CD4-positive, alpha-beta T cell treated with Interleukin-15 for 4 hours (primary cell): ENCODE measurements at places on chromosomes 4 and X.

DNA sequence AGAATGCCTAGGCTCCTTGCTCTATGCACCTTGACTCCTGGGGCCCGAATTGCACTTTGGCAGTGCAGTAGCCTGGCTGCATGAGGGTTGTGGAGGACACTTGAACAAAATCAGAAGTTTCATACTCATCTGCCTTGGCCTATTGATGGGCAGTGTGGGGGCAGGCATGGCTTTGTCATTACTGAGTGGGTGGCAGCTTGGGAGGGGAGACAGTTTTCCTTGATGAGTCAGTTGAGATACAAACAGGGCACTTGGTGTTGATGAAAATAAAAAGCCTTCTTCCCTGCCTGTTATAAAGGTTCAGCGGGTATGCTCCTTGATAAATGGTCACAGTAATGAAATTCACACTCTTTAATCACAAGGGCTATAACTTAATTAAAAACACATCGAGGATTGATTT, 126.8 kb upstream of the MAMLD1 start:
- DNase-seq: no peak

DNA sequence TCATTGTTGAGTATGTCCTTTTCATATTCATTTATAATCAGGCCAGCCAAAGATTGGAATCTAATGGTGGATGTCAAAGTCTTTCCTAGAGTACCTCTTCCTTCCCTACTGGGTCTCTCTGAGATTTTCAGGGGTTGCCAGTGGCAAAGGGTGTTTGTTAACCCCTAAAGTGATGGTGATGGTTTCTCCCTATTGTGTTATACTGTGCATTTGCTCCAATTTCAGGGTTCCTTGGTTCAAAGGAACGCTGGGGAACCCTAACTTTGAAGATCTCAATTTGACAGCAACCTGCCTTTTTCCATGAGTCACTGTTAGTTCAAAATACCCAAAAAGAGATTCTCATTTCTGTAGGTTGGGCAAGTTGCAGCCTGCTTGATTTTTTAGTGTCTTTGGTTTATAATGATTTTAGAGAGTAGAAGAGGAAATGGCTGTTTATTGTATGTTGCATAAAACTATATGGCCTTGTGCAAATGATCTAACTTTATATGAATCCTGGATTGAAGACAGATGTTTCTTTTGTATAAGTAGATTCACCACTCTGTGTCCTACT, 23.0 kb downstream of the GAB1 start:
- no peak for DNase-seq

DNA sequence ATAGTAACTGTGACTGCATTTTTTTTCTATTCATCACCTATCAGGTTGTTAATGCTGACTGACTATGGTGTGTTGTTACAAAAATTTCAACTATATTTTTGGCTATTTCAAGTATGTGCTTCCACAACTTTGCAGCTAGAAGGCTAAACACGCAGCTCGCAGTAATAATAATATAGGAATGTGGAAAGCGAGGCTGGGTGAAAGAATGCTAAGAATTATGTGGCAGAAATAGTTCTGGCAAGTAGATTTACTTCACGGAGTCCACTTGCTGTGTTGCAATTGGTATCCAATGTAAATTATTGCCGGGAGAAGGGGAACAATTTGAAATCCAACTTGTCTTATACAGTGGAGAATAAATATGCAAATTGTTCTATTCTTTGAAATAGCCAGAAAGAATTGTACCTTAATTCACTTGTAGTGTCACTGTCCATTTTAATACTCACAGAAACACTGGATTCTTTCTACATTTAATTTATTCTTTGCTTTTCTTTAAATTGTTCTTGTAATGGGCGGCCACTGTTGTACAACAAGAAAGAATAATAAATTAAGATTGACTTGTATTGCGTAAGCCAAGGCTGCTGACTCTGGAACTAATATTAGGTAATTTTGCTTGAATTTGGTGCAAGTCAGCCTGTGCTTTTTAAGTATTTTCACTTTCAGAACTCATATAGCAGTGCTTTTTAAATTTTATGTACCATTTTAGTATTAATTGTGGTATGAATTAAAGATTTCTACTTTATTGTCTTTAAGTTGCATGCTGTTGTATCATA, 154.9 kb downstream of the FRMPD4 start:
- DNase-seq: no peak

DNA sequence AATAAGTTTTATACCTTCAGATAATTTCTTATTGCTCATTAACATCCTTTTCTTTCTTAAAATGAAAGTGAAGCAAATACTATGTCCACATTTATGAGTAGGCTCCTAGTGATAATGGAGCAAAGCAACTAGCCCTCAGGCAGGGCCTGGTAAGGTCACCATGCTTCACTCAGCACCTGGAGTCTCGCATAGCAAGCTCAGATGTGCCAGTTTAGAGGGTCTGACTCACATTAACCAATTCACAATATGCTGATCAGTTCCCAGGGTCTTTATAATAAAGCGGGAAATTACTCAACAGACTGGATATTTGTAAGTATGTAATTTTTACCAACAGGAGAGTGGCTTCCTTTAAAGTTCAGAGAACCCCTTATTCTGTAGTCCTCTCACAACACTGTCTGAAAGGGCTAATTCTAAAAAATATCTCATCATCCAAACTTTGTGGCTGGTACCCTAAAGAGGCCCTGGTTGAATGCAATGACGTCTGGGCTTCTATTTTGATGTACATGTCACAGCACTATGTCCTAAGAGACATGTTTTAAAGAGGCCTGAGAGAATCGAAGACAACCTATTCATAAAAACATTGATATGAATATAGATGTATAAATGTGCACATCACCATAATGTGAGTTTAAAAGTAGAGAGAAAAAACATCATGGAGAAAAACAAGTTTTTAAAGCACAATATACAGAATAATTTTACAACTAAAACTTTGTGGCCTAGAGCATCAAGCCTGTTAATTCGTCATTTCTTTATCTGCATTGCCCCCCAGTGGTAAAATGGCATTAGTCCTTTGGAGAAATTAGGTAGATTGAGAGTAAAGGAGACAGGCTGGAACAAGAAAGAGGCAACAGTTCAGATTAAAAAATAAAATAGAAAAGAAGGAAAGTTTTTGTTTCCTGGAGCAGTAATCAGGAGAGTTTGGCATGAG, 44.3 kb downstream of the IL21 start:
- peak; percentile 68 for DNase-seq

DNA sequence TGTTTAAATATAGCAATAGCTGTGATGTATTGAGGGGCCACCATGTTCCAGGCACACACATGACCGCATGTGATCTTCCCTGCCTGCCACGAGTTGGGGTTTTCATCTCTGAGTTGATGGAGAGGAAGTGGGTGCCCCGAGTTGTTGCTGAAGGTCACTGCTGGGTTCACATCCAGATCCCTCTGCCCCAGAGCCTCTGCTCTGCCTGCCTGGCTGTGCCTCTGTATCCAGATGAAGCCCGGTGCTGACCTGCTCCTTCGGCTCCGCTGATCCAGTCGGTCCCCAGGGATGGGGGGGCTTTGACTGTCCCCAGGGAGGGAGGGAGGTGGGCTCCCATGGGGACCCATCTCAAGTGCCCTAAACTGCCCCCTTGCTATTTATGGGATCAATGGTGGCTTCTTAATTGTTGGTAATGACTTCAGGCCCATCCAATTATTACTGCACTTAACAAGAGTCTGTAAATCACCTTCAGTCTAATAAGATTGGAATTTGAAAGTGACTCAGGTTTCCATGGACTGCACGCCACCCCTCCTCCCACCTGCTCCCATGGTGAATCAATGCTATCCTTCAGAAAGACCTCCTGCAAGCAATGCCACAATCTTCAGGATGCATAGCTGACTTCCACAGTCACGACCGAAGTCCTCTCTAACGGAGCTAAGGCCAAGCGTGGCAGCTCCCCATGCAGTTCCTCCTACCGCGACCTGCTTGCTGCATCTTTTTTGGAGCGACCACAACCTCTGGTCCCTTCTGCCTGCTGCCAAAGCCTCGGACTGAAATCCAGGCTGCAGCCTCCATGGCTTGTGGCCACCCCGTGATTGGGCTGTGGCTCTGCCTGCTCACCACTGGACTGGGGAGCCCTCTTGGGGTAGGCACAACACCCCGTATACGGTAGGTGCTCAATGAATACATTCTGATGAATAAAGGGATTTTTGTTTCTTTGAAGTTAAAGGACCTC, 73.1 kb downstream of the CPZ start:
- no peak for DNase-seq

GRCh38 chr4:144355811-144356757, 215.6 kb upstream of the GYPA start:
- no peak for DNase-seq

DNA sequence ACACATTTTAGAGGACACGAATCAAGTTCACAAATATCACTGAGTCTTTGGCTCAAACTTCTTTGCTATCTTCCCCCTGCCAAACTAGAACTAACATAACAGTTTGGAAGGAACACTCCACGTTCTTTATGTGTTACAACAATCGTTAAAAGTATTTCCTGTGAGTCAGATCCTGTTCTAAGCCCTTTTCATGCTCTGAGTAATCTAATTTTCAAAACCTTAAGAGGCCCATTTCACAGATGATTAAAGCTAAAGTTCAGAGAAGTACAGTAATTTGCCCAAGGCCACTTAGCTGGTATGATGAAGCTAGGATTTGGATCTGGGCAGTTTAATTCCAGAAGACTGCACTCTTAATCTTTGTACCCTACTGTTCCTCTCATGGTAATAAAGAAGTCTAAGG, 854.4 kb upstream of the INTU start:
- DNase-seq: no peak

DNA sequence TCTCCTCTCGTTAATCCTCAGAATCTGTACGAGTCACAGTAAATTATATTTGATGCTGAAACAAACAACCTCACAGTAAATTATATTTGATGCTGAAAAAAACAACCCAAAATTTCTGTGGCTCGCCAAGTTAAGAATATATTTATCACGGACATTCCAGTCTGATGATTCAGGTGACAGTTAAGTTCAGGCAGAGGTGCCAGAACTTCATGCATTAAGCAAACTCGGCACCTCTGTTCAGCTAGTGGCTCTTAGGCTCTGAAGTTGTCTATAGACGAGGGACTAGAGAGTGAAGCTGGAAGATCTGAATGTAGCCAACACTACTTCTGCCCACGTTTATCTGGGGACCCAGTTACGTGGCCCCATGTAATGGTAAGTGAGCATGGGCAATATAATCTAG, 132.2 kb upstream of the AGA start:
- no peak for DNase-seq

- DNase-seq: no peak
Measured at GRCh38 chr4:1521821-1522361, 115.6 kb upstream of the NKX1-1 start.

- no peak for DNase-seq
Measured at GRCh38 chrX:154027022-154027402, 7.3 kb upstream of the IRAK1 start.

DNA sequence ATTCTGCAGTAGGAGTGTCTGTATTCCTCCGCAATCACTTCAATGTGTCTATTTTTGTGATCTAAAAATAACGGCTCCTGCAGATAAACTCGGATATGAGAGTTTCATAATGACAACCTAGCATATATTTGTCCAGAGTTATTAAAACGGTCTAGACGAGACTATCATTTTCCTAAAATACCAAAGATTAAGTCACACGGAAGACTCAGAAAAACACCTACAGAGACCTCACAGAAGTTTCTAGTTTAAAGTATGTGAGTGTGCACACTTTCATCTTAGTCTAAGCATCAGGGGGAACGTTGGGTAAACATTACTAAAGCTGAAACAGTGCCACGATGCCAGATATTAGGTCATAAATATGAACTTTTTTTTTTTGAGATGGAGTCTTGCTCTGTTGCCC, 156.9 kb downstream of the AFAP1 start:
- DNase-seq: no peak

DNA sequence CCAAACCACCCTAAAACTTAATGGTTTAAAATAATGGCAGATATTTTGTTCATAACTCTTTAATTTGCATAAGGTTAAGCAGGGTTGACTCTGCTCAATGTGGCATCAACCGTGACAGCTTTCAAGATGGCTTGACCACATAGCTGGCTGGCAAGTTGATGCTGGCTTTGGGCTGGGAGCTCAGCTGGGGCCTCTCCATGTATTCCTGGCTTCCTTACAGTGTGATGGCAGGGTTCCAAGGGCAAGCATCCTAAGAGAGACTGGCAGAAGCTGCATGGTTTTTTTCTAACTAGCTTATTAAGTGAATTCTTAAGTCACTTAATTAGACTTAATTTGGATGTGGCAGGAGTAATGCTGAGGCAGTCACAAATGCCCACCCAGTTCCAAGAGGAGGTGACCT, 4.5 kb downstream of the RP2 start:
- no peak for DNase-seq

GRCh38 chrX:115372152-115372551, 82.6 kb downstream of the LUZP4 start:
- no peak for DNase-seq

GRCh38 chr4:2785613-2786012, 7.3 kb upstream of the SH3BP2 start:
- DNase-seq: peak; percentile 62

DNA sequence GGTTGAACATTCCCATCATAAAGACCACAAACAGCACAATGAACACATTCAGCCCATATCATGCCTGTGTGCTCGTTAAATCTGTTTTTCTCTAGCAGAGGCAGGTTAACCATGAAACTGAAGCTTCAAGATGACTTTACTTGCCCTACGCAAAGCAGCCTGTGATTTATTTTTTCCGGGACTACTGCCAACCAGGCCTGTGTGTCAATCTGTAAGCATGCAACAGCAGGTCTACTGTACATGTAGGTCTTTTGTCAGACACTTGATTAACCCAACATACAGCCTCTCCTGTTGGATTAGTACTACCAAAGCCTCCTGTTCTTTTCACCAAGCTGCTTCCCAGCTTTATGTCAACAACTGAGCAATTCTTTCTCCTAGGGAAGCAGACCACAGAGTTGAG, 85.5 kb upstream of the ACSL1 start:
- DNase-seq: no peak

DNA sequence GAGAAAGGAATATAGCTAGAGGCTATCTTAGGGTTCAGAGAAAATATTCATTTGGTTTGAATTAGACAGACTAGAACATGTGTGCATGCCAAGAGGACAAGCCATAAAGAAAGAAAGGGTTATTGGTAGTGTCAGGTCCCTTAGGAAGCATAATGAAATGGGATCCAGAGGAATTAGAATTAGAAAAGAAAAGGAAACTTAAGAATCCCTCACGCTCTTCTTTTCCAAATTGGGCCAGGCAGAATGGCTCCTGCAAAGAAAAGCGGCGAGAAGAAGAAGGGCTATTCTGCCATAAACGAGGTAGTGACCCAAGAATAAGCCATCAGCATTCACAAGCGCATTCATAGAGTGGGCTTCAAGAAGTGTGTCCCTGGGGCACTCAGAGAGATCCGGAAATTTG, 4.9 kb upstream of the ABCG2 start:
- DNase-seq: no peak

- DNase-seq: no peak
Measured at GRCh38 chr4:168723020-168723419, 226.2 kb downstream of the PALLD start.

- DNase-seq: no peak
Measured at GRCh38 chr4:159366966-159367780, 264.3 kb downstream of the RAPGEF2 start.

GRCh38 chr4:152848508-152848907, 68.8 kb downstream of the ARFIP1 start:
- no peak for DNase-seq
